Activated CD4-positive, alpha-beta T cell treated with anti-CD3 and anti-CD28 coated beads, Interleukin-2, amount 50 U/mL, for 16 hours (primary cell): ENCODE measurements at places on chromosomes 1 and 21.

DNA sequence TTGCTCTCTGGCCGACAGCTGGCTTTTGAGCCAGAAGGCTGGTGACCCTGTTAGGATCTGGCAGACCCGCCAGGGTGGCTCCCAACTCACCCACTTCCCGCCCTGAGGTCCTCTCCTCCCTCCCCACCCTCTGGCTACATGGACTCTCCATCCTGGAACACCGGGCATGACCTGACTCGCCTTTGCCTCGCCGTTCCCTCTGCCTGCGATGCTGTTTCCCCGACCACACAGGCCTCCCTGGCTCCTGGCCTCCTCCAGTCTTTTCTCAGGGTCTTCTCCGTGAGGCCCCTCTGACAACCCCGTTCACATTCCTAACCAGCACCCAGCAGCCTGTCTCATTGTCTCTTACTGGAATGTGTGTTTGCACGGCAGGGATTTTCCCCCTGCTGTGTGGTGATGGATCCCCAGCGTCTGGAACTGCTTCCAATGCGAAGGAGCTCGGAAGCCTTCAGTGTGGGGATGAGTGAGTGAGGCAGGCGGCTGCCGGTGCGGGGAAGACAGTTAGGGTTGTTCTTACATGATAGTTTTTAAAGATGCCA, 46.0 kb upstream of the POFUT2 start:
- DNase-seq = no peak

DNA sequence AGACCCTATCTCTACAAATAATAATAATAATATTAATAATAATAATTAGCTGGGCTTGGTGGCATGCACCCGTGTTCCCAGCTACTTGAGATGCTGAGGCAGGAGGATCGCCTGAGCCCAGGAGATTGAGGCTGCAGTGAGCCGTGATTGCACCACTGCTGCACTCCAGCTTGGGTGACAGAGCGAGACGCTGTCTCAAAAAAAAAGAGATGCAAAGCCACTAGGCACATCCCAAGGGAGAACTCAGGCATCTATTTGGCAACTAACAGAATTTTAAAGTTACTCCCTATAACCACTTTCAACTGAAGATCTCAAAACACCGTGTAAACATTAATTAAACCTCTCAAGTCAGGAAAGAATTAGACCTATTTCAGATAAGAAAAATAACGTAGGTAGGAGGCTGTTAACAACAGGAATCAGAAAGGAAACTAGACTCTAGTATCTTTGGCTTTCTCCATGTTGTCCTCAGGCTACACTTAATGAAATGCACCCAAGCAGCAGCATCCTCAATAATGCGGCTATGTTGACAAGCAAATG, 3.7 kb downstream of the RNF19B start:
- no peak for DNase-seq

- DNase-seq = no peak
Observed at GRCh38 chr1:155342842-155343241, 22.1 kb downstream of the RUSC1 start.

GRCh38 chr21:30555095-30555494, 6.0 kb downstream of the KRTAP19-7 start:
- DNase-seq = no peak

- no peak for DNase-seq
Observed at GRCh38 chr1:196209983-196210382, 398.3 kb downstream of the KCNT2 start.

GRCh38 chr1:53127546-53127945, 14.9 kb downstream of the SLC1A7 start:
- DNase-seq = peak; percentile 7

DNA sequence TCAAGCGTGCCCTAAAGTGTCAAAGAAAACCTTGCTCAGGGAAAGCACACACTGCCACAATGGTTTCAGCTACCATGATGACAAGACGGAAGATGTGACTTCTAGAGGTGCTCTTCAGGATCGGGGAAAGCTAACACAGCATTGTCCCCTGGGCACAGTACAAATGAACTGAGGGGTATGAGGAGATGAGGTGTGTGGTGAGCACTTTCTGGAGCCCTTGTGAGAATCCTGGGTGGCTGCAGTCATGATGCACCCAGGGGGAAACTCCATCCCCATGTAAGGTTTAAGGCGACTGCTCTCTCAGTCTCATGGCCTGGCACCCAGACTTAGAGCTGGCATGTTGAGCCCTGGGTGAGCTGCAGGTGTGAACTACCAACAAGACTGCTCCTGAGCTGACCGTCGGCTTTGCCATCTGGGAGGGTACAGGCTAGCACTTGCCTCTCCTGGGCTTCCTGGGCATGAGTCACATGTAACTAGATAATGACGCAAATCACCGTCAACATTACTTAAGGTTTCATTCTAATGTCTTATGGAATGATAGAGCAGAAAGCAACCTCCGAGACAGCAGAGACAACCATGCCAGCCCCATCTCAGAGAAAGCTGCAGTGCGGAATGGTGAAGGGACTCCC, 144.6 kb downstream of the CLIC6 start:
- DNase-seq = no peak

GRCh38 chr1:205246351-205247119, 18.8 kb downstream of the TMCC2 start:
- no peak for DNase-seq

GRCh38 chr1:6588893-6589520, 9.2 kb downstream of the ZBTB48 start:
- no peak for DNase-seq

GRCh38 chr21:35007348-35007747, 41.8 kb downstream of the RUNX1 start:
- DNase-seq = no peak

DNA sequence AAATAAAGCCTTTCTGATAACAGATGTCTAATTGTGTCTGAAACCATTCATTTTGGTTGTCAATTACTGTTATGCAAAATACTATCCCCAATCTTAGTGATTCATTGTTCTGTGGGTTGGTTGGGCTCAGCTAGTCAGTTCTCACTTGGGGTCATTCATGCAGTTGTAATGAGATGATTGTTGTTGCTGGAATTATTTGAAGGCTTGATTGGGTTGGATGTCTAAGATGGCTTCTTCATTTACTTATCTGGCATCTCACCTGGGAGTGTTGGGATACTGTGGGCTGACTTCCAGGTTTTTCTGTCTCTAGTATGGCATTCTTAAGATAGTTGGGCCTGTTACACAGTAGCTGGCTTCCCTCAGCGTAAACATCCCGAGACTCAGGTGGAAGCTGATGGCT, 217.8 kb upstream of the B3GALT2 start:
- DNase-seq = no peak

DNA sequence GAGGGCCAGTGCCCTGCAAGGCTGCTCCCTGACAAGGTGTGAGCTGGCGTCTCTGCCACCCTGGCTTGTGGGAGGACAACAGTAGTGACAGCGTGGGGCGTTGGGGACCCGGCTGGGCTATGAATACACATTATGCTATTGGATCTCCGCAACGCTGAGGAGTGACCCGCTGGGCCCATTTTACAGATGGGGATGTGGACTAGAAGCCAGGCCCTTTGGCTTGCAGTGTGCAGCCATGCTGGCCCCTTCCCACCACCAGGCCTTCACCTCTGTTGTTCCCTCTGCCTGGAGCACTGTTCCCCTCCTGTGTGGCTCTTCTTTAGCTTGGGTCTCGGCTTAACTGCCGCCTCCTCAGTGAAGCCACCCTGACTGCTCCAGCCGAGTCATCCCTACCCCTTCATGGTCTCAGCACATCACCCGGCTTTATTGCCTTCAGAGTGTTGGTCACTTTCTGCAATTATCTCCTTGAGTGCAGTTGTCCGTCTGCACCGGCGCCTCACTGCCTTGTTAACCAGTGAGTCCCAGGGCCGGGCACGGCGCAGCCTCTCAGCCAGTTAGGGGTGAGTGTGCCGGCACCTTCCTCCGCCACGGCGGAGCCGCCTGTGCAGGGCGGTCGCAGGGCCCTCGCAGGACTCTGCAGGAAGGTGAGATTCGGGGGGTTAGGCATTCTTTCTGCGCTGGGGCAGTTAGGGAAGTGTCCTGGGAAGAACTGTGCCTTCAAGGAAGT, 84.4 kb upstream of the ACTL8 start:
- DNase-seq = no peak

DNA sequence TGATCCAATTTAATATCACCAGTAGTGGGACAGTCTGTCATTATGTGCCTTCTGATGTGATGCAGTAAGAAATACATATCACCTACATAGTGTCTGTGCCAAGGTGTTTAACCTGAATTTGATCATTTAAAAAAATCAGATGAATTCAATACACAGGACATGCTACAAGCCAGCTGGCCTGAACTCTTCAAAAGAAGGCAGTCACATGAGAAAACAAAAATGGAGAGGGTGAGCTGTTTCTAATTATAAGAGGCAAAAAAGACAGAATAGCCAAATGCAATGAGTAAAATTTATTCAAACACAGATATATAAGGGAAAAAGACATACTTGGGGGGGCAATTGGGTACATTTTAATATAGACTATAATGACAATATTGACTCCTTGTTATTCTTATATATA, 66.5 kb downstream of the ST3GAL3 start:
- DNase-seq = no peak

DNA sequence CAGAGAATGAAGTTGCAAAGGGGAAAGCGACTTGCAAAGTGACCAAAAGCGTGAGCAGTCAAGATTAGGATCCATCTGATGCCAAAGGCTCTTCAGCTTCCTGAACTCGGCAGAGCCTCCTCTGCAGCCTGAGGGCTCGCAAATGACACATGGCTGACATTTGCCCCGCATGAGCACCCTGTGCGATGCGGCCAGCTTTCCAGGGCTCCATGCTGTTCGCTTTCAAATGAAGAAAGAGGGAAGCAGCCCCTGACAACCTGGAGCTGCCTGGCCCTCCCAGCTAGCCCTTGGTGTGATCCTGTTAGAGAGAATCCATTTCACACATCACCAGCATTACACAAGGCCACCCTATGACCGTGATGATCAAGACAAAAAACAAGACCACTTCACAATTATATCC, 20.2 kb upstream of the FAM131C start:
- DNase-seq = no peak

GRCh38 chr1:198936371-198937083, 297.7 kb downstream of the PTPRC start:
- no peak for DNase-seq

DNA sequence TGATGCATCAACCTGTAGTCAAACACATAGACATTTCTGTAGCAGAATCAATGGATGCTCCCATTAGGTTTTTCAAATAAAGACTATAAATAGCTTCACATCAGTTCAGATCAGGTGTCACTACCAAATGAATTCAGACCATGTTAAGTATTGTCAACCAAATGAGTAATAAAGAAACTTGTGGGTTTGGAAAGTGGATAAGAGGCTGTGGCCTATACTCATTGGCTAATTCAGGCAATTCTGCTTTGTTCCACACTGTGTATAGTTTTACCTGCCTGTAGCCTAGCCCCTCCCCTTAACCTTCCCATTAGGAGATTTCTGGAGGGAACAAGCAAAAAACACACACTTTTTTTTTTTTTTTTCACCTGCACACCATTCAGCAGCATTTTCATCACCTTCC, 321.2 kb downstream of the HLX start:
- DNase-seq = peak; percentile 40

DNA sequence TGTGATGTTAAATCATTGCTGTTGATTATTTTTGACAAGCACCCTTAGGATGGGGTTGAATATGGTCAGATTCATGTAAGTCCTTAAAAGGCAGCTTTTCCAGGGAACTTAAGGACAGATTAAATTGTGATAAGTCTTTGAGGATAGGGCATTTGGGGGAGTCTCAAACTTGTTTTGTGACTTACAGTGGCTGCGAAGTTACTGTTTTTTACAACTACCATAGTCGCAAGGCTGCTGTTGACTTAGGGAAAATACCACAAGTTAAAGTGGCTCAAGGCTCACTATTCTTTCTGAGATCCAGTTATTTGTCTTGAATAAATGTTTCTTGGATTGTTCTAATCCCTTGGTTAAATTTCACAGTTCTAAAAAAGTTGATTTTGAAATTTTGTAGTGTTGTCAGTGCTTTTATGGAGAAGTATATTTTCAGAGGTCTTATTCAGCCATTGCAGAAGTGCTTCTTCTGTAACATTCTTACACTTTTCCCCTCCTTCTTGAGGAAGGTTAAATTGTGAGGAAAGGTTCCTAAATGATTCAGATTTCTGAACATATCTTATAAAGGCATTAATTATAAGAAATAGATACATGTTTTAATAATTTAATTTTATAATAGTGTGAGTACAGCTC, 47.0 kb upstream of the MPC2 start:
- no peak for DNase-seq

DNA sequence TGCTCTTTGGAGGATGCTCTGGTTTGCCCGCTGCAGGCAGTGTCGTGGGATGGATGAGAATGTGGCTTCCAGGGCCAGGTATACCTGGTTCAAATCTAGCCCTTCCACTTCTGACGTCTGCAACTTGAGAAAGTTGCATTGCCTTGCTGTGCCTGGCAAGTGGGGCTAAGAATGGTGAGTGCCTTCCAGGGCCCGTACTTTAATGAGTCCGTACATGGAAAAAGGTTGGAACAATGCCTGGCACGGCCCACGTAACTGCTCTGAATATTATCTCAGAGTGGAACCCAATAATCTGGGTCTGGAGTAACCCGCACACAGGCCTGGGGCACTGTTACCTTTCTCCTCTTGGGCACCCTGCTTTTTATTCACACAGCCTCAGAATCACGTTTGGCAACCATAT, 146.7 kb upstream of the EDN2 start:
- DNase-seq = no peak

DNA sequence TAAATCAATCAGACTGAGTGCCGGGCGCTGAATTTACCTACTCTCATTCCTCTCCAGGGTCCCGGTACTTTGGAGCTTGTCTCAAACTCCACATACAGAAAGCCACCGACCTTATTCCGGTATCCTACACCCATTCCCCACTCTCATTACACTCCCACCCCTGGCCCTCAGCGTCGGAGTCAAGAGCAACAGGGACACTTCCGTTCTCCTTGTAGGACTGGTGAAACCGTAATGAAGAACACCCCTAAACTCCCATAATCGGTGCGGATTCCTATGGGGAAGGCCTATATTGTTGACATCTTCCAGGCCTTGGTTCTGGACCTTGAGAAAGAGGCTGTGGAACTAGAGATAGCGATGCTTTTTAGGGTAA, 798 bp downstream of the ZBED6 start:
- DNase-seq = peak; percentile 44

DNA sequence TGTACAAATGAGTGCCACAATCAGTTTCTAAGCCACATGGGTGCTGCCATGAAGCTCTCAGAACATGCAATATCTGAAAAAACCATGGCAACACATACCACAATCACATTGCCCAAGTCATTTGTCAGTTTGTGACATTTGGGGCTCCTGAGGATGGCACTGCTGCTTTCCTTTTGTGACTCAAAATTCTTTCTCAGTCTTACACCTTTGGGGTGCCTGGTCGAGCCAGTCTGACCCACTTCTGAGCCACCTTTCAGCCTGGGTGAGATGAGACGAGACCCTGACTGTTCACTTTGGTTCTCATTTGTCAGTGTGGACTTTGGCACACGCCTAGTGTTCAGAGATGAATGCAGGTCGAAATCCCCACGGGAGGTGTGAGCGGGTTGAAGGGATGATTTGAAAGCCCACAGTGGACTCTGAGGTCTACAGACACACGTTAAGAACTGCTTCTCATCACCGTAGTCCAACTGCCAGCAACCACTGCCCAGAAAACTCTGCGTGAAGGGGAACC, 8.0 kb downstream of the BATF3 start:
- DNase-seq = peak; percentile 96

GRCh38 chr1:43059640-43060574, 101.2 kb upstream of the SLC2A1 start:
- DNase-seq = no peak
